ENCODE measurements at places on chromosomes 11 and 22. TPM values are rescaled to one million over a fixed set of nuclear protein-coding genes. Genes with fewer than 3 reads are reported as not detected.
A peak's percentile ranks its signal among the peaks of the same experiment; 100 is the strongest.

Gene MN1
- total RNA-seq, result 3.5 TPM

Gene NLRX1
- 18.1 TPM for total RNA-seq

Gene TSGA10IP
- total RNA-seq, result not detected

GRCh38 chr22:33811208-33811607, 109.1 kb downstream of the LARGE1 start:
- H3K27ac ChIP-seq, result peak overlapping the region; percentile 80
- peaks cover 7% of the 10 kb centered on the region for H3K4me1 ChIP-seq
- no peak for DNase-seq
- H3K27me3 ChIP-seq, result no peaks in the 10 kb centered on the region
- no peak overlapping the region for H3K4me3 ChIP-seq
- H3K36me3 ChIP-seq, result no peaks in the 10 kb centered on the region

DNA sequence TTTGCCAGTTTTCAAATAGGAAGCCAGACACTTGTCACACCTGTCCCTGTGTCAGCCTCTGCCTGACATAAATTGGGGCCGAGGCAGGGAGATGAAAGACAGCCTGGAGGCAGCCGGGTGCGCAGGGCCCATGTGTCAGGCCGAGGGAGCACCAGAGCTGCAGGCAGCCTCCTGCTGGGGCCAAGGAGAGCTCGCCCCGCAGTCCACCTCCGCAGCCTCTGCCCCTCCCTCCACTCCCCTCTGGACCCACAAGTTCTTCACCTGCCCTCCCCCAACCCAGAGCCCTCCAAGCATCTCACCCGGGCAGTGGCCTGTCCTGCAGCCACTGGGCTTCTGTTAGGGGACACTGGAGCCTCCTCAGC, 8.8 kb downstream of the RTN4R start:
- H3K4me1 ChIP-seq, result no peaks in the 10 kb centered on the region
- no peaks in the 10 kb centered on the region for H3K36me3 ChIP-seq
- no peak overlapping the region for H3K4me3 ChIP-seq
- H3K27me3 ChIP-seq, result no peaks in the 10 kb centered on the region

GRCh38 chr22:37464181-37464580, 22.0 kb downstream of the MFNG start:
- peaks cover 11% of the 10 kb centered on the region for H3K27me3 ChIP-seq
- H3K27ac ChIP-seq, result no peak overlapping the region
- H3K4me3 ChIP-seq, result no peak overlapping the region
- peak; percentile 17 for DNase-seq

GRCh38 chr11:34495724-34496377, 17.7 kb downstream of the ELF5 start:
- no peak overlapping the region for H3K27ac ChIP-seq
- H3K4me3 ChIP-seq, result no peak overlapping the region
- H3K36me3 ChIP-seq, result no peaks in the 10 kb centered on the region

GRCh38 chr11:75532200-75533048, 6.7 kb upstream of the GDPD5 start:
- H3K4me1 ChIP-seq, result no peaks in the 10 kb centered on the region
- no peak overlapping the region for H3K4me3 ChIP-seq
- H3K27ac ChIP-seq, result no peak overlapping the region
- DNase-seq, result peak; percentile 80
- H3K27me3 ChIP-seq, result no peaks in the 10 kb centered on the region
- no peaks in the 10 kb centered on the region for H3K36me3 ChIP-seq

GRCh38 chr11:12213883-12214282, 103.5 kb downstream of the MICAL2 start:
- H3K27ac ChIP-seq, result no peak overlapping the region
- H3K4me3 ChIP-seq, result no peak overlapping the region
- no peak for DNase-seq
- H3K4me1 ChIP-seq, result peaks cover 27% of the 10 kb centered on the region
- no peaks in the 10 kb centered on the region for H3K36me3 ChIP-seq

Measured in transverse colon (tissue), 4 donors.